ENCODE measurements at places on chromosomes 5 and 9. TPM values are rescaled to one million over a fixed set of nuclear protein-coding genes. Genes with fewer than 3 reads are reported as not detected.

DNA sequence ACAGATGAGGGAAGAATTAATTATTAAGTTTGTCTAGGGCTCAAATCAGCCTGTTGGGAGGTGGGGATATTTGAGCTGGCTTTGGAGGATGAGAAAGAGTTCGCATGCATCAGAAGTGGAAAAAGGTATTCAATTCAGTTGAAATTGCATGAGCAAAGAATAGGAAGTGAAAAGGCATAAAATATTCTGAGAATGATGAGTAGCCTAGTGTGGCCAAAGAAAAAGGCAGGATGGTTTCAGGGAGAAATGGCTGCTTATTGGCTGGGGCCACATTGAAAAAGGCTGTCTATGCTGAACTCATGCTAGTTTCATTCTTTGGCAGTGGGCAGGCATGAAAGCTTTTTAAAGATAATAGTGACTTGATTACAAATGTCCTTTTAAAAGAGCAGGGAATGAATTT lies 235.4 kb upstream of the RIOK2 start:
- DNase-seq: no peak
- no peak overlapping the region for H3K4me3 ChIP-seq
- H3K27me3 ChIP-seq: no peaks in the 10 kb centered on the region
- H3K36me3 ChIP-seq: no peaks in the 10 kb centered on the region
- H3K4me1 ChIP-seq: no peaks in the 10 kb centered on the region

DNA sequence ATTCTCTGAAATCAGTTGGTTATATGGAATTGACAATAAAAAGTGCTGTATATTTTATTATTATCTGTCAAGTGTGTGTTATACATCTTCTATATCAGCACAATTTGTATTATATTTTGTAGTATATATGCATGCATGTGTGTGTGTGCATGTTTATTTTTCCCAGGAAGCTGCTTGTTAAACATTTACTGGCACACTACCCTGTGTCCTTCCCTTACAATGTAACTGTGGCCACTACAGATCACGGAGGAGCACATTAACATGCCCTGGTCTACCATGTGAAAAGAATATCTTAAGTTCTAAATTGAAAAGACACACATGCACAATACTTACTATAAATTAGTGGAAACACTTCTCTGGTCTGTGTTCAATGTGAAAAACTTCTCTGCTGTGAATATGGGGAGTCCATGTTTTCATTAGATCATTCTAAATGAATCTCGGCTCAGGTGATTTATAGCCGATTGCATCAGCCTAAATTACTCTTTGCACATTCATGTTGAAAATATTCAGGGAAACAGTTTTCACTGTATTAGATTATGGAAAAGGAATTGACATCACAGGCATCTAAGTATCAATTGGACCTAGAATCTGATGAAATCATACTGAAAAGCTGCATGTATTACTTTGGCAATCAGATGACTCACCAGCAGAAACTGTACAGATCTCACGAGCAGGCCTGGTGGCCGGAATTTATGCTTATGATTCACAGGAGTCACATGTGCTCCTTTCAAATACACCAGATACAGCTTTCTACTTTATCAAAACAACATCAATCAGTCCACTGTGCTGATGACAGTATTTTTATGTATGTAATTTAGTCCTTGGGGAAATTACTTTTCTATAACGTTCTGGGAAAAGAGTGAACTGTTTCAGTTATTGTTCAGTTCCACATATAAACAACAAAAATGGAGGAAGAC lies 39.4 kb downstream of the LURAP1L start:
- H3K4me3 ChIP-seq: no peak overlapping the region
- peak overlapping the region; percentile 79 for H3K27ac ChIP-seq
- H3K27me3 ChIP-seq: no peaks in the 10 kb centered on the region
- peaks cover 54% of the 10 kb centered on the region for H3K4me1 ChIP-seq

The LCN2 gene
- 136 TPM for total RNA-seq

- no peaks in the 10 kb centered on the region for H3K27me3 ChIP-seq
- H3K4me1 ChIP-seq: peaks cover 24% of the 10 kb centered on the region
- DNase-seq: no peak
Measured at GRCh38 chr9:122396614-122397148, 25.9 kb downstream of the PTGS1 start.

The ZNG1F gene
- 14.5 TPM for total RNA-seq

The CXCL14 gene
- 62.1 TPM for total RNA-seq

The CDKN2A gene
- 25.8 TPM for total RNA-seq

GRCh38 chr9:26170190-26170589 lies 491.9 kb upstream of the TUSC1 start:
- no peak overlapping the region for H3K27ac ChIP-seq
- DNase-seq: no peak
- no peaks in the 10 kb centered on the region for H3K4me1 ChIP-seq
- no peaks in the 10 kb centered on the region for H3K36me3 ChIP-seq

DNA sequence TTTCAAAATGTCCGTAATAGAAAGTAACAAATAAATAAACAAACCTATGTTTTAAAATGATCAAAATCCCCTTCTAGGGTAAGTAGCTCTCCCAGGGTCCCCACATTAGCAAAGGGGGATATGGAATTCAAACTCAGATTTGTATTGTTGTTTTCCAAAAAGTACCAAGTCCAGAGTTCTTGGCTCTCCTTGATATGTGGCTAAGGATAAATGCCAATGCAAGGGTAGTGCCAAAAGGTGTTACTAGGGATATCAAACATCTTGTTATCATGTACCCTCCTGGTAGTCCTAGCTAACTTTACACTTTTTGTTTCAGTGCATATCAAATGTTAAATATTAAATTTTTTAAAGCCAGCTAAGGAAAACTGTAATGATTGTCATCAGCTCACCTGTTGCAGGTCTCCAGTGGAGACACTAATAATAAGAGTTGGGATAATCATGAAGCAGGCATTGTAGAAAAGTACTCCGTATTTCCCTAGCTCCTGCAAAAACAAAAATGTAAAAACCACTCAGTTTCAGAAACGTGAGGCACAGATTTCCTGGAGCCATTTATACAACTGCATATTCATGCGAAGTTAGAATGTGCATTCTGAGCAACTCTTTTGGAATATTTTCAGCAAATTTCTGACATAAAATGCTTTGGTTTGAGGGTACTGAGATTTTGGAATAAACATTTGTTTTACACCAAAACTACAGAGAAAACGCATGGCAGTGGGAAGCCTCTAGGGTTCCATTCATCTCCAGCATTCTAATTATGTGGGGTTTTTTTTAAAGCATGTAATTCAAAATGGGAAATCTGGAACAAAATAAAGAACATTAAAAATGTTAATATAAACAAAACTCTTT lies 39.8 kb downstream of the SLC35D2 start:
- peaks cover 30% of the 10 kb centered on the region for H3K4me1 ChIP-seq
- H3K27me3 ChIP-seq: no peaks in the 10 kb centered on the region
- H3K36me3 ChIP-seq: no peaks in the 10 kb centered on the region
- DNase-seq: no peak
